ENCODE measurements at places on chromosomes 6 and 20.

- no peak for DNase-seq
These were observed 48.3 kb downstream of the AKAP7 start for GRCh38 chr6:131183427-131184095.

DNA sequence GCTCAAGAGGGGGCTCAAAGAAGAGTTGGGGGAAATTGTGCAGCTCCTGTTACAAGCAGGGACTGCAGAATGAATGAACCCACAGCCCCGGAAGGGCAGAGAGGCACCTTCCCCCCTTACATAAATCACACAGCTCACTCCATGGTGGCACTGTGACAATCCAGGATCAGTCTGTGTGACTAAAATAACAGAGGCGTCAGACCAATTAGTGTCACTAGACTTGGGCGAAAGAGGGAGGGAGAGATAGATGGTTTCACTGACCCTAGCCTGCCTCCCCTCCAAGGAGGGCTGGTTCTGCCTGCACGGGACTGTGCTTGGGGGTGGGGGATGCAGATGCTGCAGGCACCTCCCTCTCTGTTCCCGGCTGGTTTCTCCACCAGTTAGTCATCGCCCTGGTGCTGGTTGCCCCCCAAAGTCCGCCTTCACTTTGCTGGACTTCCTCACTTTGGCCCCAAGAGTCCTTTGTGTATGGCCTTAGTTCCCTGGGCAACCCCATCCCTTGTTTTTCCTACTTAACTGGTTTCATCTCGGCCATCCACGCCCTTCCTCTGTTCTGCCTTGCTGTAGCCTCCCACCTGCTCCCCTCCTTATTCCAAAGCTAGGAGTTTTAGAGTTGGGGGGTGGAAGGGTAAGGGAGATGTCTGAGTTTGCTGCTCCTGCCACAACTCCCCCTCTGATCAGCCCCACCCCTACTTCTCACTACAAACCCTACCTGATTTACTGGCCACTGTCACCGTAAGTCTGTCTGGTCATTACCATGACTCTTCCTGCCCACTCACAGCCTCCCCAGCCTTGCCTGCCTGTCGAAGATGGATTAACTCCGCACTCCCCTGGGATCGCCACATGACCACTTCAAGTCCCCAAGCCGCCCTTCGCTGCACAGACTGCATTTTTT, 17.7 kb downstream of the CCDC167 start:
- DNase-seq, result no peak

GRCh38 chr6:156627524-156627923, 149.7 kb upstream of the ARID1B start:
- no peak for DNase-seq

DNA sequence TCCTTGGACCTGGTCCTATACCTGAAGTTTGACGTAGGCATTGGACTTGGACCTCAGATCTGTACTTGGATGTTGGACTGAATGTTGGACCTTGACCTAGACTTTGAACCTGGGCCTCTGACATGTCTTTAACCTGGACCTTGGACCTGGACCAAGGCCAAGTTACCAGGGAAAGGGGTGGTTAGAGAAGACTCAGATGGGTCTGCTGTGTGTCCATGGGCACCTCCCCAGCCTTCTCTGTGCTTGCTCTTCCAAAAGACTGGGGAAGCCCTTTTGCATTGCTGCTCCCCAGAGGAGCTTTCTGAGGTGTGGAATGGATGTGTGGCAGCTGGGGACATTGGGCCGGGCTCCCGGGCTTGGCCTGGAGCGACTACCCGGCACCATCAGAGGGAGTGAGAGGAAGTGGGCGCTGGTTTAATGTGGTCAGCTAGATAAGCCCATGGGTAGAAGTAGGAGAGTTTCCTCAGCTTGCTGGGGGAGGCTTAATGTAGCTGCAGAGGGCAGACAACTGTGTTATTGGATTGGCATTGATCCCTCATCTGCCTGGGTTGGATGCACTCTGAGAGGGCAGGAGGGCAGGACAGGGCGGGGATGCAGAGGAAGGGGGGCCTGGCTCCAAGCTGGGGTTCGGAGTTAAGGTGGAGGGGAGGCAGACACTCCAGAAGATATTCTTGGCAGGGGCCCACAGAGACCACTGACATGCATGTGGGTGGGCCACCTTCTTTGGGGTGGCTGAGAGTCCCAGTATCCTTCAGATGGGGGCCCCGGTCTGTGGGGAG, 4.2 kb downstream of the SCRT2 start:
- DNase-seq, result no peak

DNA sequence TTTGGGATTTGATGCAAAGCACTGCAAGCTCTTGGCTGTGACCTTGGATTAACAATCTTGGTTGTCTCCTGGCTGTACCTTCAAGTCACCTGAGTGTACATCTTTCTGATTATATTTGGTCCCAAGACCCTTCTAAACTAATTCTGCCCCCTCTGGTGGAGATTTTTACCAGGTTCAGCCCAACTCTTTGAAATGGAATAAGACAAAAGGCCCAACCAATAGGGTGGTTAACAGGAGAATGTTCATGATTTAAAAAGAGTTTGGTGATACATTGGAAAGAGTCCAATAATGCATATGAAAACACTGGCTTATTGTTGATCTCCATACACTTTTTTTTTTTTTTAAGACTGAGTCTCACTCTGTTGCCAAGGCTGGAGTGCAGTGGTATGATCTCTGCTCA, 77.5 kb upstream of the CD83 start:
- no peak for DNase-seq

DNA sequence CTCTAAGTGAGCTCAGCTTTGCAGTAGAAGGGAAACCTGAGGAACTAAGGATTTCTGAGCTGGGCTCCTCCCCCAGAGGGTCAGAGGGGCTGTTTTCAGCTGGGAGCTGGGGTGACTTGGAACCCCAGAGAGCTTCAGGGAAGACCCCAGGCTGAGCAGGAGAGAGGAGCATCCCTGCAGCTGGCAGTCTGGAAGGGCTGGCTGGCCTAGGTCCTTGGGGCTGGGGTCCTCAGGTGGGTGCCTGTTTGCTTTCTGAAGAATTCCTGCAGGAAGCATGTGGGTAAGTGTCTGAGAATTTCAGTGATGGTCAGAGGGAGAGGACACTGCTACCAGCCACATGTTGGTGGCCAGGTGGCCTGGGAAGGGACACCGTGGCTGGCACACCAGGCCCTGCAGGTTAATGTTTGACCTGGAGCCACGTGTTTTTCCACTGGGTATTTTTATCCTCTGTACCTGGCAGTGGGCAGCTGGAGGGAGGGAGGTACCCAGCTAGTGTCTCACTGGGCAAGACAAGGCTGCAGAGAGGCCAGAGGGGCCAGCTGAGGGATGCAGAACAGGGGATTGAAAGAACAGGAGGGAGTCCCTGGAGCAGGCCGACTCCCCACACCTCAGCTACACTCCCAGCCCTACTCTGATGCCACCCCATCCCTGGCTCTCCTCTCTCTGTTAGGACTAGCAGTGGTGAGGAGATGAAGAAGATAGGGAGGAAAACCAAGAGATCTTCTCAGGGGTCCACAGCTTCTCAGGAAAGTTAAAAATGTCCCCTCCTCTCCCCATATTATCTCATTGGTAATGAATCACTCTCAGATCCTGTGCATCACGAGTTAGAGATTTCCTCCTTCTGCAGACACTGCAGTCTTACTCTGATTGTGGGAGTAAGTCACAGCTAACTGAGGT, 143.6 kb downstream of the VEGFA start:
- DNase-seq, result no peak

DNA sequence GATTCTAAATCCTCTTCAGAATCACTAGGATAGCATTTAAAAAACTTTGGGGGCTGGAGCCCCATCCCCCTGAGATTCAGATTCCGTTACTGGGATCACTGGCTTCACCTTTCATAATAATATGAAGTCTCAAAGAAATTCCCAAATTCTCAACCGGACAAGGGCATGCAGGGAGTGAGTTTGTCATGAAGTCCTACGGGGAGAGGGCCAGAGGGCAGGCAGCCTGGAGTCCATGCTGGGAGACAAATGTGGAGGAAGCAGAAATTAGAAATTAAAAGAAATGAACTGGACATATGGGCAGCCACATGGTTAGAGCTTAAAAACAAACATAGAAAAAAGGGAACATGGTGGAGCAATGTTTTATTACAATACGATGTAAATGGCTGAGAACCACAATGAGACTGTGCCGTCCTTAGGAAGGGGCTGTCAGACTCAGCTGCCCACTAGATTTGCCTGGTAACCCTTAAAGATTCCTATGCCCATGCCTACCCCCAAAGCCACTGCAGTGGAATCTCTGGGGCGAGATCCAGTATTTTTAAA, 142.6 kb downstream of the CEBPB start:
- DNase-seq, result no peak

GRCh38 chr20:11849270-11849915, 68.3 kb upstream of the BTBD3 start:
- no peak for DNase-seq

DNA sequence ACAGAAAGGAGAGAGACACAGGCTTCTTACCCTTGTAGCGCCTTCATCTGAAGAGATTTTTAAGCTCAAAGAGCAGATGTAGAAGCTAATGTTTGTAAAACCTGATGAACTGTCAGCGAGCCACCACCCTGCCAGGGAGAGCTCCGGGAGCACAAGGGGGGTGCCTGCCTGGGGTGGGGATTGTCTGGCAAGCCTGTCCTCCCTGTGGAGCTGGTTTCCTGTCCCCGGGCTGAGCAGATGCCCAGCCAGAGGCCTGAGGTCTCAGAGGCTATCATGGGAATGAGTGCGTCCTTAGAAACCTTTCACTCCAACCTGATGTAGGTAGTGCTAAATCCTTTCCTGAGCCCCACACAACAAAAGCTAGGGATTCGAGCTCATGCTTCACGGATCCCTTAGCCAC, 41.9 kb upstream of the NR2E1 start:
- no peak for DNase-seq

GRCh38 chr6:34285448-34286164, 36.8 kb upstream of the SMIM29 start:
- no peak for DNase-seq

- no peak for DNase-seq
These were observed 34.7 kb downstream of the SUN5 start for GRCh38 chr20:32969356-32970114.

DNA sequence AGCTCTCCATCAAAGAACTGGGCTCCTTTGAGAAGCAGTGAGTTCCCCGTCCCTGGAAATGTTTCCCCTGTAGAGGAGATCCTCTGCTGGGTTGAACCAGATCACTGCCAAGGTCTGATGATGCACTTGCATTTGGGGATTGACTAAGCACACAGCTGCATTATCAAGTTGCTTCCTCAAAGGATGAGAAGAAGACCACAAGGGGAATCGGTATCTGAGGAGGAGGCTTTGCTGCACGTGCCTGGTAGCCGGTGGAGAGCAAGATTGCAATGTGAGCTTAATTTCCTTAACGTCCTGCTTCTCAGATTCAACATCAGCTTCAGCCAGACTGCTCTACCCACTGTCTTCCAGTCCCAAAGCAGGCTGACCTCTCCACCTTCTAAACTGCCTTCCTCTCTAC, 128.8 kb upstream of the STMND1 start:
- DNase-seq, result no peak

Data from H54 (cell line).